ENCODE measurements at places on chromosomes 2 and 18.

DNA sequence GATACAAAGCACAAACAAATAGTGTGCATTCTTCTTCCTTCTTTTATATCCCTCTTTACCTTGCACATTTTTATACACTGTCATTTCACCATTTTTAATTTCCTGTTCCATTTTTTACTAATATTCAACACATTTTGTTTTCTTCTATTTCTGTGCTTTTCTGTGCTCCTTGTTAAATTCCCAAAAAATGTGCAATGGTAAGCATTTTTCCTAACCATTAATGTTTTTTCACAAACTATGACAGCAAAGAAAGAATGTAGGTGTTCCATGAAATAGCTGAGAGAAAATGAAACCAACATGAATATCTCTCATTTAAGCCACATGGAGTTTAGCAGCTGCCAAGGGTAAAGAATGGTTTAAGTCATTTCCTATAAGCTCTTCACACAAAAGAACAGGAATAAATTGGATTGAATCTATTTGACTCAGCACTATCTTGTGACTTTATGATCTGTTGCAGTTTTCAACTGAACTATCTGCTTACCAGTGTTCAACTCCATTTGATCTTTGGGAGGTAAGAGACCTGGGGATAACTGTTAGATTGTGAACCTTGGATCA is 145.7 kb upstream of the CDH19 start:
- no peak for DNase-seq

GRCh38 chr2:216415541-216415940 is 3.3 kb downstream of the SMARCAL1 start:
- no peak for DNase-seq

DNA sequence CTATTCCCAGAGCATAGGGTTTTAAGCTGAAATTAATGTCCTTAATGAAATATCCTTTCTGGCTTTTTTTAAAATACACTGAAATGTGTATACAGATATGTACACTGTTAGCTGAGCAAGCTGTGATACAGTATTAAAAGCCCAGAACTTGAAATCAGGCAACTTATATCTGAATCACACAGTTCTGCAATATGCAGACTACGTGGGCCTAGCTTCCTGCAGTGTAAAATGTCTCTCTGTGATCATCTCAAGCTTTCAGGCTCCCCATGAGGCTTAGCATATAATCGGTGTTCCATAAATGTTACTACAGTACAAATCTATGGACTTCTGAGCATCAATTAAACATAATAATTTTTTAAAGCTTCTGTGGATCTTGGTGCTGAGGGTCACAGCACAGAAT is 8.2 kb downstream of the FBXO15 start:
- no peak for DNase-seq

GRCh38 chr18:5510135-5510846 is 33.5 kb downstream of the EPB41L3 start:
- no peak for DNase-seq

GRCh38 chr2:134625311-134625710 is 93.5 kb downstream of the TMEM163 start:
- DNase-seq: no peak

DNA sequence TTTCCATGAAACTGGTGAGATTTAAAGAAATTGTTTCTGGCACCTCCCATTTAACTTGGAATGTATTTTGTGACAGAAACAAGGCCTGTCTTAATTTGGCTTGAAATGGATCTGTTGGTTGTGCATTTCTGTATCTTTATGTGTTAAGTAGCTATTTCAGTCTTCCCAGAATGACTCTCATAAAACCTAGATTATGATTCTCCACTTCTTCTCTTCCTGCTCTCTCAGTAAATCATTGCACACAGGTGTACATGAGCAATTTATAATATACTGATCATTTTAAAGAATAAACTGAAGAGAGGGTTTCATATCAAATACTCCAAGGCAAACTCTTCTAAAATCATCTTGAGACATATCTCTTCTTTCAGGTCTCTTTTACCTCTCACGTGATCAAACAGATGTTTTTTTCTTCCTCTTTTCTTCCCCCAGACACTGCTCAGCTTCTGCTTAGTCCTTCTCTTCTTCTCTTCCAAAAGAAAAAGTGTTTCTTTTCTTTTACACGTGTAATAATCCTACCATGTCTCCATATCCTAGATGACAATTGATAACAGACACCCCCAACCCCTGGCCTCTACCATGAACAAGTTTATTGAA is 112.0 kb downstream of the PPP1R1C start:
- no peak for DNase-seq

DNA sequence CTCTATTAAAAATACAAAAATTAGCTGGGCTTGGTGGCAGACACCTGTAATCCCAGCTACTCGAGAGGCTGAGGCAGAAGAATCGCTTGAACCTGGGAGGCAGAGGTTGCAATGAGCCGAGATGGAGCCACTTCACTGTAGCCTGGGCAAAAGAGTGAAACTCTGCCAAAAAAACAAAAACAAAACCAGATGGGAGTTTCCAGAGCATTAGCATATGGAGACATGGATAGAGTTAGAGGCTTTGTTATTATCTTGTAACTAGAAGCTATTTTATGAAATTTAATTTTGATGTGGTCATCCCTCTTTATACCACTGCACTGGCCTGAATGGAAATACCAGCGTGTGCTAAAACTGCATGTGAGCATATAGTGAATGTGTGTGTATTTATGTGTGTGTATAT is 58.9 kb downstream of the TRAPPC8 start:
- no peak for DNase-seq

- DNase-seq: no peak
Measured at GRCh38 chr2:68993660-68994059, 19.2 kb downstream of the GKN1 start.

- no peak for DNase-seq
Measured at GRCh38 chr2:56017784-56018183, 94.2 kb upstream of the EFEMP1 start.
